Left hindlimb (tissue), 1 donor: ENCODE measurements at places on chromosomes 1 and 21.

DNA sequence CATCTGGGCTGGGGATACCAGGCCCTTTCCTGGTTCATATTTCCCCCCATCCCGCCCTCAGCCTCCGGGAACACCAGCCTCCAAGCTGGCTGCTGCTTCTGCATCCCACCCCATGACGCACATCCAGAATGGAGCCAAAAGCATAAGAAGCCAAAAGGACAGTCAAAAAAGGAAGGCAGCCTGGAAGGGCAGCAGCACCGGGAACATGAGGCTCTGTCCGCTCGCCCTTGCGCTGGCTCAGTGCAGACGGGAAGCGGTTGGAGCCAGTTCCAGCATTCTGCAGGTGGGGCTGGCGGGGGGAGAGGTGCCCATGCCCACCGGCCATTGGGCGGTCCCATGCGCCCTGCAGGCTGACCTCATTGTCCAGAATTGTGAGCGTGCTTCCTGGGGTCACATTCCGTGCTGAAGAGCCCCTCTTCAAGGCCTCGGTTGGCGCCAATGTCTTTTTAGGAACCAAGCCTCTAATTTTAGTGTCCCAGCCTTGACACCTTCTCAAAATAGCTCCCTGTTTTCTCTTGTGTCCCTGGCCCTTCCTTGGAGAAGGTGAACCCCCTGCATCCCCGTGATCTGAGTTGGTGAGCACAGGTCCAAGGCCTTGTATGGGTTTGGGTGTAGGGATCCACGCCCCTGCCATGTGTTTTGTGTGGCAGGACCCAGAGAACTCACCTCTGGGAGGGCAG is 28.4 kb upstream of the NPPB start:
- no peak for DNase-seq

DNA sequence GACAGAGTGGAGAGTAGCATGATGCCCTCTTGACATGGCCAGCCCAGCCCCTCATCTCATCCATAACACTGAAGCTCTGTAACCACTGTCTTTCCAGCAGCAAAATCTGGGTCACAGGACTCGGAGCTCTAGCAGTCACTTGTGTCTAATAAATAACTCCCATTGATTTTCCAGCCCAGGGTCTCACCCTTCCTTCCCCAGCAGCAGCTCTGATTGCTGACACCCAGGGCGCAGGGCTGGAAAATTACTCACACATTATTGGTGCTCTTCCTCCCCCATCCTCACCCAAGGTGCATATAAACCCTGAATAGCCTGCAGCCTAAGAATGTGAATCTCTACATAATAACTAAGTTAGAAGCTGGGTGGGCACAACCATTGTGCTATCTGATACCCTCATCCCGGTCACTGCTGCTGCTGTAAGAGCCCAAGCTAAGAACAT is 21.1 kb upstream of the OR10J5 start:
- no peak for DNase-seq

GRCh38 chr1:25019337-25020172 is 89.5 kb upstream of the RUNX3 start:
- peak; percentile 11 for DNase-seq

GRCh38 chr1:44828003-44828651 is 14.9 kb downstream of the PTCH2 start:
- no peak for DNase-seq

GRCh38 chr1:168271636-168272035 is 9.0 kb upstream of the TBX19 start:
- DNase-seq = no peak

DNA sequence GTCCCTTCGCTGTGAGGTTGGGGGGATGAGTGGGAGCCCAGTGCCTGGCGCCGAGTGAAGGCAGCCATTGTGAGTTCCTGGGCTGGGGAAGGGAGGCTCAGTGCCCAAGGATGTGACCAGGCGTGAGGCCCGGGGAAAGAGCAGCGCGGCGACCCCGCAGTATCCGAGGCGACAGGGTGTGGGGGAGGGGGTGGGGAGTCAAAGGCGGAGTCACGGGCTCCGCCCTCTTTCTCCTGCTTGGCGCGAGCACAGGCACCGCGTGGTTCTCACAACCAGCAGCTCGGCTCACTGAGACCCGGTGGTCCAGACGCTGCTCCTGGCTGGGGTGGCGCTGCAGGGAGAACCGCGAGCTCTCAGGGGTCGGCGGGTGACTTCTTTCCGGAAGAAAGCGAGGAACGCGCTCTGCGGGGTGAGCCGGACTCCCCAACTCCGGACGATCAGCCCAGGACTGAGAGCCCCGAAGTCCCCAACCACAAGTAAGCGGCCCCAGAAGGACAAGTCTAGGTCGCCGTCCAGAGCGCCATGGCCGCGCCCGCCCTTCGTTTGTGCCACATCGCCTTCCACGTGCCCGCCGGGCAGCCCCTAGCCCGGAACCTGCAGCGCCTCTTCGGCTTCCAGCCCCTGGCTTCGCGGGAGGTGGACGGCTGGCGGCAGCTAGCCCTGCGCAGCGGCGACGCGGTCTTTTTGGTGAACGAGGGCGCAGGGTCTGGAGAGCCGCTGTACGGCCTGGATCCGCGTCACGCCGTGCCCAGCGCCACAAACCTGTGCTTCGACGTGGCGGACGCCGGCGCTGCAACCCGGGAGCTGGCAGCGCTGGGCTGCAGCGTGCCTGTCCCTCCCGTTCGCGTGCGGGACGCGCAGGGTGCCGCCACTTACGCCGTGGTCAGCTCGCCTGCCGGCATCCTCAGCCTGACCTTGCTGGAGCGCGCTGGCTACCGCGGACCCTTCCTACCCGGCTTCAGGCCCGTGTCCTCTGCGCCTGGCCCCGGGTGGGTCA is at the start of gene HPDL:
Gene HPDL (plus strand): TSS at position 269 of the 997 bp plus-strand sequence. CDS start 254 bp downstream, at position 523.
- peak; percentile 87 for DNase-seq

- no peak for DNase-seq
Observed at GRCh38 chr1:116564426-116564825, 6.4 kb downstream of the CD58 start.

DNA sequence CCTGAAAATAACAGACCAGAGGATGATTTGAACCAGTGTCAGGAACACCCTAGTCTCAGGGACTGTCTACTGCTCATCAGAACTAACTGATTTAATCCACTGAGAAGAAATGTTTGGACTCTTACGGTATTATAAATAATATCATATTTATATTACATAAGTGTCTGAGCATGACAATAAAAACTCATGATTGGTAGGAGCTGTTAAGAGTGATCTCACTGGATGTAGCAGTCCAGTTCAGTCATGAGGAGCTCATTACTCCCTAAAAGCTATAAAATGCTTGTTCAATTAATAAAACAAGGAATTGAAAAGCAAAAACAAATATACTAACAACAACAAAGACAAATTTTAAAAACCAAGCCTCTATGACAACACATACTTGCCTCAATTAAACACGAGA is 68.8 kb upstream of the BCL9 start:
- no peak for DNase-seq

DNA sequence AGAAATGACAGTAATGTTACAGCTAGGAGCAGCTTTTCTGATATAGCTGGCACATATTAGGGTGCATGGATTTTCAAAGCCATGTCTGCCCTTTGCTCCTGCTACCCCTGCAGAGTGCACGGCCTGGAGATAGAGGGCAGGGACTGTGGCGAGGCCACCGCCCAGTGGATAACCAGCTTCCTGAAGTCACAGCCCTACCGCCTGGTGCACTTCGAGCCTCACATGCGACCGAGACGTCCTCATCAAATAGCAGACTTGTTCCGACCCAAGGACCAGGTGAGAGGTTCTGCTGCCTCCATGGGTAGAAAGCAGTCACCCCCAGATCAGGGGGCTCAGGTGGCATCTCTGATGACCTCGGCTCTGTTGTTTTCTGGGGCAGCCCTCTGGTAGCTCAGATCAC is 9.8 kb downstream of the MTARC1 start:
- no peak for DNase-seq

- DNase-seq = peak; percentile 30
Observed at GRCh38 chr1:55813618-55814017, 598.5 kb upstream of the USP24 start.

- DNase-seq = no peak
Observed at GRCh38 chr1:170716835-170717429, 53.0 kb downstream of the PRRX1 start.

DNA sequence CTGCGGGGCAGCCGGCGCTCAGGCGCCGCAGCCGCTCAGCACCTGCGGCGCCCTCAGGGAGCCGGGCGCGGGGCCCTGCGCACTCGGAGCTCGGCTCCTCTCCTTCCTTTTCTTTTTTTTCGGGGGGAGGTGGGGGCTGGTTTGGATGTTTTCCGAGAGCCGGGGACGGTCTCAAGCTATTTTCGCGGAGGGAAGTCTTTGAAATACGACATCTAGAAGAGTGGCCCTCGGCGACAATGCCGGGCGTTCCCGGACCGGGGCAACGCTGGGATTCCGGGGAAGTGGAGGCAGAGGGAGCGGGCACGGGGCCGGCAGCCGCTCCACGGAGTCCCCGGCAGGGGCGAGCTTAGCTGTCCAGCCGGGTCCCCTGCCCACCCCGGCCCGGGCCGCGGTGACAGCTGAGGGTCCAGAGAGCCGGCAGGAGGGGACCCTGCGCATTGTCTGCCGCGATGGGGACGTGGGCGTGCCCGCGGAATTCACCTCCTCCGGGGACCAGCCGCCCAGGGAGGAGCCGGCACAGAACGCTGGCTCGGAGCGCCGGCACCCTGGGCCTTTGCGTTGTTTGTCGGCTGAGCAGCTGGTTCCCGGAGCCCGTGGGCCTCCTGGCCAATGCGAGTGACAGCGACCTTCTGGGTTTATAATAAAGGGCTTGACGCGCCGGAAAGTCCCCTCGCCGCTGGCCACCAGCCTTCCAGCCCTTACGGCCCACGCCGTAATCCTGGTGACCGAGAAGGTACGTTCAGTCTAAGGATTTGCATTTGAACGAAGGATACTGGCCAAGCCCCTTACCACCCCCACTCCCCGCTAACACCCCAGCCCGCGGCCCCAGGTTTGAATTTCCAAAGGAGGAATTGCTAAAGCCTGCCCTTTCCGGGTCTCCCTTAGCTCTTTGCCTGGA is 582 bp downstream of the SLC37A1 start:
- no peak for DNase-seq

DNA sequence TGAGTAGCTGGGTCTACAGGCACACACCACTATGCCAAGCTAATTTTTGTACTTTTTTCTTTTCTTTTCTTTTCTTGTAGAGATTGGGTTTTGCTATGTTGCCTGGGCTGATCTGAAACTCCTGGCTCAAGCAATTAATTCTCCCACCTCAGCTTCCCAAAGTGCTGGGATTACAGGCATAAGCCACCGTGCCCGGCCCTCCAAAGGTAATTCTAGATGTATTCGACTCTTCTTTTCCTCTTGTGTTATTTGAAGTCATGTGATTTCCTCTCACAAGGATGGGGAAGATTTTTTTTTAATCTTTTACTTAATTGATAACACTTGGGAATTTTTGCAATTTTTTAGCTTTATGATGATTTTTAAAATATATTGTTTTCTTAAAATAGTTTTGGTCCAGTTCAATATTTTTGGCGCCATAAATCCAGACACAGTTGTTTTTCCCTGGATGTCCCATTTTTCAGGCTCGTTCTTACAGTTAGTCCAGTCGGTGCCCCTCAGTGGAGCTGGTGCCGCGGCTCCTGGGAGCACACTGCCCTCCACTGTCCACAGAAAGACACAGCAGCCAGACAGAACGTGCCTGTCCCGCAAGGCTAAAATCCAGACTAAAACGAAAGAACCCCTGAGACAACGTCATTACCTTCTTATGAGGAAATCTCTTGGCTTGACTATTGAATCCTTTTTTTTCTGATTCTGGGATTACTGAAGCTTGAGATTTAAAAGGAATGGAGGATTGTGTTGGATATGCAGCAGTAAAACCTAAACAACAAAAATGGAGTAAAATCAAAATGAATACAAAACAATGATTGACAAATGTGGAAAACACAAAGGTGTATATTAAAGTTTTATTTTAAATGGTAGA is 22.4 kb downstream of the STPG1 start:
- DNase-seq = peak; percentile 83

DNA sequence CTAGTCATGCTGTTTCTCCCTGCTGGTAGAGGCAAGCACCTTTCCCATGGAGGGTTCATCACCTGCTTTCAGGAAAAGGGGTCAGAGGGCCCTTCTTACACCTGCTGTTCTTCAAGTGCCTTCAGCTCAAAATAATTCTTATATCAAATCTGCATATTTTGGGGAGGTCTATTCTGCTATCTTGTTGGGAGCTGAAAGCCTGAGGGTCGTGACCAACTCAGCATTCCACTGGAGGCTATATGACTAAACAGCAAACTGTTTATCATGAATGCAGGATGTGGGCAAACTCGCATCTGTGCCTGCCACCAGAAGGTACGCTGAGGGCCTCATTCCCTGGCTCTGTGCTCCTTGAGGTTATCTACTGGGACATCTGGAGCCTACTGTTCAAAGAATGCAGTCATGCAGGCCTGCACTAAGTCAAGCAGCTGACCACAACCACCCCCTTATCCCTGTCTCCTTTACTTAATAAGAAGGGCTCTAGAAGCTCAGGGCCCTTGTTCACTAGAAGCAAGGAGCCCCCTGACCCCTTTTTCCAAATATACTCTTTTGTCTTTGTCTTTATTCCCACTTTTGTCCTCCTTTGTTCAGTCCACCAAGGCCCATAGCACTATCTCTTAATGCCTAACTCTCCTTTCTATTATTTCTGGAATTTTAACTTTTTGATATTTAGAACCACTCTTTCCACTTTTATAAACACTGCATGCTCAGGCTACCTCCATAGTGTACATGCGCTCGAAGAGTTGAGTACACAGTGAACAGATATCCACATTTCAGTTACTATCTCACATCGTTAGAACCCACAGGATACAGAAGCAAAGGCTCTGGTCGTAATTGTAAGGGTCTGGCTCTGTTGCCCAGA is 4.5 kb upstream of the TRIM17 start:
- no peak for DNase-seq

- DNase-seq = no peak
Observed at GRCh38 chr1:29517251-29518086, 281.1 kb downstream of the PTPRU start.

- DNase-seq = no peak
Observed at GRCh38 chr1:247475793-247476192, 17.9 kb upstream of the OR2B11 start.

- DNase-seq = no peak
Observed at GRCh38 chr1:62778208-62778607, 5.7 kb upstream of the ATG4C start.

- DNase-seq = peak; percentile 81
Observed at GRCh38 chr1:149917571-149918144, at the start of gene SV2A. SV2A (minus strand) TSS chr1:149917844; CDS start chr1:149913840, 4,004 bp downstream.

- DNase-seq = no peak
Observed at GRCh38 chr1:201902198-201902597, 13.5 kb downstream of the SHISA4 start.

DNA sequence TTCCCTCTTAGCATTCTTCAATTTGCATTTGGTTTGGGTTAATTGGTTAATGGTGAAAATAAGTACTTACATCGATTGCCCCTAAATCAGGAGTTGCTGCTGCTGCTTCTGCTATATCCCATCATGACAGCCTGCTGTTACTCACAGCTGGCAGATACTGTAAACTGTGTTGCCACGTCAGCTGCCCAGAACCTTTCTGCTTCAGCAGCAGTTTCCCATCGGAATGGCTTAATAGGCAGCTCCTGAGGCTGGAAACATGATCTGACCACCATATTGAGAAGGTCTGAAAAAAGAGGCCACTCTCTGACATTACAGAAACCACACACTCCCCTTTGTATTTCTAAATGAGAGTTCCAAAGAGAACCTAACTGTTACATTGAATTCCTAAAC is 14.3 kb upstream of the SEC16B start:
- peak; percentile 87 for DNase-seq
